ENCODE measurements at places on chromosomes 5 and 9.

DNA sequence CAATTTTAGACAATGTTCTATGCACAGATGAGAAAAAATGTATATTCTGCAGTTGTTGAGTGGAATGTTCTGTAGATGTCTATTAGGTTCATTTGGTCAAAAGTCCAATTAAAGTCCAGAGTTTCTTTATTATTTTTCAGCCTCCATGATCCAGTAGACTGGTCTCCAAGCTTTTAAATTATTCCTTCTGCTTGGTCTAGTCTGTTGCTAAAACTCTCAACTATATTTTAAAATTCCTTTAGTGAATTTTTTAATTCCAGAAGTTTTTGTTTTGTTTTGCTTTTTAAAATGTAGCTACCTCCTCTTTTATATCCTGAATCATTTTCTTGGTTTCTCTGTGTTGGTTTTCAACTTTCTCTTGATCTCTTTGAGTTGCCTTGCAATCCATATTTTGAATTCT, 24.6 kb downstream of the SELENOP start:
- DNase-seq, result no peak

- no peak for DNase-seq
Observed at GRCh38 chr5:173458828-173459609, 130.8 kb upstream of the STC2 start.

DNA sequence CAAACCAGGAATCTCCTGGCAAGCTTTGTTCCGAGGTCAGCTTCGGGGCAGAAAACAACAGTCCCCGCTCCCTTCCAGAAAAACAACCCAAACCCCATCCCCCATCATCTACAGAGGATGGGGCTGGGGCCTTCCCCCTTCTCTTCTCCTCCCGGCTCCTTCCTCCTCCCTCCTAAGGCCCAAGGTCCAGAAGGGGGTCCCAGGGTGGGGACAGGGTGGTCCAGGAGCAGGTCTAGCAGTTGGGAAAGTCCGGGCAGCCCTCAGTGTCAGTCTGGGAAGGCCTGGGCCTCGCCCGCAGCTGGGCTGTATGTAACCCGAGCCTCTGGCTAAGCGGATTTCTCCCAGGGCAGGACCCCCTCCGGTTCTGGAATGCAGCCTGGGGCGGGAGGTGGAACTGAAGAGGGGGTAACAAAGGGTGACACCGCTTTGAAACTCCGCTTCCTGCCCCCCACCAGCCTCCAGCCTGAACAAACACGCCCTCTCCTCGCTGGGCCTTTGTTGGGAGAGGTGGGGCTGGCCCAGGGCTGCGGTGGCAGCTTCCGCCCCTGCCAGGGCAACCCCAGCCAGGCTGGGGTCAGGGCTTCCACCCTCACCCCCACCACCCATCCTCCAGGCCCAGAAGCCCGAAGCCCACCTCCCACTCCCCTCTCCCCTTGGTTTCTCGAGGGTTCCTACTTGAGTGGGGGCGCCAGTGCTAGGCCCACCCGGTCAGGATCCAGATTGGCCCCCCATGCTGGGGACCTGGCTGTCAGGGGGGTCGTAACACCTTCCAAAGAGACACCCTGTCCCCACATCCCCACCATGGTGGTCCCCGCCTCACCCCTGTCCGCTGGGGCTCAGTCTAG, 63.5 kb downstream of the C9orf50 start:
- no peak for DNase-seq

DNA sequence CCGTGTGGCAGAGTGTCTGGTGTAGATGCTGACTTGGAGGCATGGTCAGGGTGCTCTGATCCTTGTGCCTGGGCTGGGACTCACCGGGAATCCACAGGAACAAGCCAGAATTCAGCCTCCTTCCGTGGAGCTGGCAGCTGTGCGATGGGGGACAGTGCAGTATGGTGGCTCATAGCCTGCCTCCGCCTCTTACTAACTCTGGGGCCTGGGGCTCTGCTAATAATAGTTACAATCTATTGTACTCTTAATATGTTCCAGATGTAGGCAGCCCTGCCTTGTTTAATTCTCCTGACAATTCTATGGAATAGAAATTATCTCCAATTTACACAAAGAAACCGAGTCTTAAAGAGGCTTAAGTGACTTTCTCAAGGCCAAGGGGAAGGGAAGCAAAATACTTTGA, 77.6 kb downstream of the PCDH1 start:
- DNase-seq, result no peak

- no peak for DNase-seq
Observed at GRCh38 chr5:148401604-148402003, 17.8 kb downstream of the FBXO38 start.

DNA sequence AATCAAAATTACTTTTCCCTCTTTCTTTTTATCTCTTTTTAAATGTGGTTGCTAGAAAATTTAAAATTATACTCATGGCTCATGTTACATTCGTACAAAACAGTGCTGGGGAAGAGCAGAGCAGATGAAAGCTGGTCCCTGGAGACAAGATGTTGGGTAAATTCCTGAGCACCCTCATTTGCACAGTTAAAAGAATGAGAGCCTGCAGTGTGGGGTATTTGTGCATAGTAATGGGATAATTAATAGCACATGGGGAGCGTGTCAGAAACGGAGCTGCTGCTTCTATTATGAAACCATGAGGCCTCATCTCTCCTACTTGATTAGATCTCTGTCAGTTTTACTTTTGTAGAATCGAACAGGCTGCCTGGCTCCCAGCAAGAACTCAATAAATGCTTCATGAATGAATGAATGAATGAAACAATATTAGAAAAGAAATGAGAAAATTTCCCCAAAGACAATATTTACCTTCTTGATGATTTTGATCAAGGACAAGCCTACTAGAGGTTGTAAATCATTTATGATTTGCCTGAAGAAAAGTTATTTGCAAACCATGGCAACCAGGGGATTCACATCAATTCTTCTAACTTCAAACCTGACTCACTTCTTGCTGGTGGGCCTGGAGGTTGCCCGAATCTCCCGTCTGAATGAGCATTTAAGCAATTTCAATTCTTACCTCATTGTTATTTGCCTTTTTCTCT, 177.2 kb upstream of the TUT7 start:
- no peak for DNase-seq

- no peak for DNase-seq
Observed at GRCh38 chr9:81886665-81887064, 41.6 kb upstream of the SPATA31D4 start.

GRCh38 chr9:21110708-21111576, 30.7 kb downstream of the IFNW1 start:
- no peak for DNase-seq

GRCh38 chr5:90112033-90112692, 297.4 kb downstream of the CETN3 start:
- no peak for DNase-seq

GRCh38 chr5:91641730-91642350, 258.7 kb upstream of the ARRDC3 start:
- DNase-seq, result no peak

- DNase-seq, result no peak
Observed at GRCh38 chr5:127492854-127493738, 24.3 kb upstream of the PRRC1 start.
